Breast epithelium (tissue), 4 donors: ENCODE measurements at places on chromosomes 4 and X. TPM values are rescaled to one million over a fixed set of nuclear protein-coding genes. Genes with fewer than 3 reads are reported as not detected.

The GYG2 gene
- 23.1 TPM for total RNA-seq

The FAM149A gene
- total RNA-seq = 8.0 TPM

The ARHGAP36 gene
- 10.0 TPM for total RNA-seq

The RTL3 gene
- total RNA-seq = 1.6 TPM

The CASP6 gene
- total RNA-seq = 18.6 TPM

DNA sequence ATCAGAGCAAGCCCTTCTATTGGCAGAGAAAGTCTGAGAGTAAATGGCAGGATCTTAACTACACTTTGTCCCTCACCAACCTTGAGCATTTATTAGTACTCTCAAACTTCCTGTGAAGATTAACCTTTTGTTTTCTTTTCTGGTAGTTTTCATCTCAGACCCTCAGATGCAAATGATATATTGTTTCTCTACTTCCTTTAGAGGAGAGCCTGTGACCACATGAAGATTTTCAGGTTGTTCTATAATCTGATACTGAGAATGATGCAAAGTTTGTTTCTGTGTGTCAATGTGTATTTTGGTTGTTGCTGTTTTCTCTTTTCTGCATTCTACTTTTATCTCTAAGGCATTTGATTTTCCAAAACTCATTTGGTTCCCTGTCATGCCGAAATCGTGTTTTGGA lies 165.8 kb upstream of the CYSLTR1 start:
- DNase-seq = no peak
- no peaks in the 10 kb centered on the region for H3K4me1 ChIP-seq
- no peaks in the 10 kb centered on the region for H3K36me3 ChIP-seq
- peaks cover 28% of the 10 kb centered on the region for H3K27me3 ChIP-seq

GRCh38 chr4:86720508-86721068 lies 126.5 kb downstream of the PTPN13 start:
- no peak overlapping the region for H3K4me3 ChIP-seq
- DNase-seq = no peak
- no peaks in the 10 kb centered on the region for H3K4me1 ChIP-seq
- no peak overlapping the region for H3K27ac ChIP-seq
- no peaks in the 10 kb centered on the region for H3K27me3 ChIP-seq
- H3K36me3 ChIP-seq = no peaks in the 10 kb centered on the region

DNA sequence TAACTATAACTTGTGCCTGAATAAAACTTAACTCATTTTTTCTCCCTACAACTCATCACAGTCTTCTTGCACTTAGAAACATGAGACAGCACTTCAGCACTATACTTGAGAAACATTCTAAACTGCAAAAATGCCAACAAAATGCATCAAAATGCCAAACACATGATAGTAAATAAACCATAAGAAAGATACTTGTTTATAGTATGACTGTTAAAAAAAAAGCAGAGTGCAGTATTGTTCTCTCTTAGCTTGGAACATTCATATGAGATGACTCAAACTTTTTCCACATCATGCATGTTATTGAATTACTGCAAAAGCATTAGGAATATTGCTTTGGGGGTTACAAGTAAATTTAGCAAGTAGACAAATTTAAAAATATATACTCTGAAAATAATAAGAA lies 135.7 kb upstream of the ANXA10 start:
- DNase-seq = no peak
- H3K27me3 ChIP-seq = no peaks in the 10 kb centered on the region
- H3K27ac ChIP-seq = no peak overlapping the region
- no peak overlapping the region for H3K4me3 ChIP-seq

DNA sequence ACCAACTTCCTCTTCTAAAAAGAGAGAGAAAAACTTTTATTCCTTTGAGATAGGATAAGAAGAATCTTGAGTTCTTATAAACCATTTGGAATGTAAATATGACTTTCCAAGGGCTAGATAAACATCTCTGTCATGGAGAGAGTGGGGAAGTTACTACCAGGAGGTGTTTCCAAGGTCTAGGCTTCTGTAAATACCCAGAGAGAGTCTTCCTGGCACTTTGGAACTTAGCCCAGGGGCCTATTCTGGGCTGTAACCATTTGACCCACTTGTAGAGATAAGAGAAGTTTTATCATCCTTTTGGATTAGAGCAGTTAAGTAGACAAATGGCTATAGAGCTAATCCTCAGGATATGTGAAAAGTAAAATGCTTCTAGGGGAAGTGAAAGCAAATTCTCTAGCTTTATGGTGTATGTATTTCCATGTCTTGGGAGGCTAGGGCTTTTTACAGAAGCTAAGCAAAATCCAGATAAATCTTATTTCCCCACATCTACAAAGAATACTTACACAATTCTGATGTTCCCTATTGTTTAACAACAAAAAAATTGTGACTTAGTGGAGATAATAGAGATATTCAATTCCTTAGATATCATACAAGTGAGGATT lies 51.1 kb downstream of the MCUB start:
- H3K27me3 ChIP-seq = no peaks in the 10 kb centered on the region
- DNase-seq = no peak
- no peak overlapping the region for H3K27ac ChIP-seq
- H3K36me3 ChIP-seq = no peaks in the 10 kb centered on the region
- H3K4me1 ChIP-seq = no peaks in the 10 kb centered on the region

GRCh38 chrX:119503484-119503861 lies 35.2 kb downstream of the SLC25A5 start:
- no peaks in the 10 kb centered on the region for H3K36me3 ChIP-seq
- DNase-seq = peak; percentile 50
- H3K27me3 ChIP-seq = no peaks in the 10 kb centered on the region
- H3K4me3 ChIP-seq = no peak overlapping the region

DNA sequence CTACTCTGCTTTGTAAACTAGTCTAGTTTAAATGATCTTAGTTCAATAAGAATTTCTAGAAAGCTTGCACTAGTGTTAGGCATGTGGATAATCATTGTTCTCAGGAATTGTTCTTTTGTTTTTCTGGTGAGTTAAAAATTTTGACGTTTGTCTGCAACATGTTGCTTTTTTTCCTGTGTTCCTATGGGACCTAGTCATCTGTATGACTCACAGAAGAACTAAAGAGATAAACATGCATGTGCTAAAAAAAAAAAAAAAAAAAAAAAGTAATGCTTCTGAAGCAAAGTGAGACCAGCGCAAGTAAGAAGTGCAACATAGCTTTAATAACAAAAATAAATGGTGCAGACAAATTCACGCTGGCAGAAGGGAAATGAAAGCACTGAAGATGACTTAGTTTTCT lies 471.2 kb downstream of the IQCM start:
- H3K4me1 ChIP-seq = no peaks in the 10 kb centered on the region
- H3K4me3 ChIP-seq = no peak overlapping the region
- H3K36me3 ChIP-seq = no peaks in the 10 kb centered on the region
- no peaks in the 10 kb centered on the region for H3K27me3 ChIP-seq
- no peak overlapping the region for H3K27ac ChIP-seq

DNA sequence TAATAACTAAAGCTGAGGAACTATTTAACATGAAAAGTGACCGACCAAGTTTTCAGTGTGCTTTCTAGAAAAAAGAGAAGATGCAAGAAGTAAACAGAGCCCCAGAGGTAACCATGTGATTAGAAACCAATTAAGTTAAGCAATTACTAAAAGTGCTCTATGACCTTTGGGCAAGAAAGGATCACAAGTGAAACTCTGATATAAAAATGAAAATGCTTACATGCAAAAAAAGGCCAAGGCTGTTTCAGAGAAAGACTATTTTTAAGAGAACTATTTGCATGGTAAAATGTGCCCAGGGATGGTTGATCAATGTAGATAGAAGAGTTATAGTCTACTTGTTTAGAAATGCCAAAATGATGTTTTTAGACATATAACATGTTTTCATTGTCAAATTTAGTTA lies 22.0 kb downstream of the KLHL15 start:
- peaks cover 1% of the 10 kb centered on the region for H3K27me3 ChIP-seq
- no peaks in the 10 kb centered on the region for H3K4me1 ChIP-seq
- DNase-seq = no peak
- H3K36me3 ChIP-seq = no peaks in the 10 kb centered on the region
- H3K27ac ChIP-seq = no peak overlapping the region

DNA sequence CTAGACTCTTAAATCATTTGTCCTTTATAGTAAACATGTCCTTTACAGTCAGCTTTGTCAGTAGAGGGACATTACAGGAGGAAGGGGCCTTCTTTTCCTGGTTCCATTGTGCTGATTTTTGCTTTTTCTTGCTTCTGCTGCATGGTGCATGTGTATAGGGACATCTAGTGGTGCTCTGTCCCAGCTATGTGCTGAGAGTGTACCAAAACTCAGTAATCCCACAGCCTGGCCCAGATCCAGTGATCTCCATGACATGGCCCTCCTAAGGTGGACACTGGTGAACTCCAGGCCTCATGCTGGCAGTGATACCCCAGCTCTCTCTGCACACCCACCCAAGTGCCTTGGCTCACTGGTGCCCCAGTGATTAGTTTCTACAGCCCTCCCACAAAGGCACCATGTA lies 45.2 kb downstream of the MAGEB17 start:
- no peaks in the 10 kb centered on the region for H3K27me3 ChIP-seq
- no peak overlapping the region for H3K4me3 ChIP-seq
- H3K27ac ChIP-seq = no peak overlapping the region
- H3K4me1 ChIP-seq = no peaks in the 10 kb centered on the region
- no peaks in the 10 kb centered on the region for H3K36me3 ChIP-seq

DNA sequence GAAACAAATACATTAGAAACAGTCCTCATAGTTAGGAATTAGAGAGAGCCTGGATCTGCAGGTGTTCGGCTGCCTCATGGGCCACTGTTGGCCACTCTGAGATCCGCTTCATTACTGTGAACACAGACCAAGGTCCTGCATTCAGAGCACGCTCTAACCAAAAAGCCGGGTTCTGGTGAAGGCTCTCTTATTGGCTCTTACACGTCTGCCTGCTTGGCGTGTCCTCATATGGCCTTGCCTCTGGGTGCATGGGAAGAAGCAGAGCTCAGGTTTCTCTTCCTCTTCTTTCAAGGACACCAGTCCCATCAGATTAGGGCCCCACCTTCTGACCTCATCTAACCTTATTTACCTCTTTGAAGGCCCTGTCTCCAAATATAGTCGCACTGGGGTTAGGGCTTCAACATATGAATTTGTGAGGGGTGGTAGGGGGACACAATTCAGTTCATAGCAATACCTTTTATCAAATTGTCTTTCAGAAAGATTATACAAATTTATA lies 37.1 kb upstream of the ELF2 start:
- no peak overlapping the region for H3K27ac ChIP-seq
- no peaks in the 10 kb centered on the region for H3K27me3 ChIP-seq
- H3K36me3 ChIP-seq = no peaks in the 10 kb centered on the region
- no peaks in the 10 kb centered on the region for H3K4me1 ChIP-seq
- DNase-seq = no peak
- no peak overlapping the region for H3K4me3 ChIP-seq

GRCh38 chr4:148444296-148445070 lies 2.3 kb upstream of the NR3C2 start:
- peak overlapping the region; percentile 95 for H3K4me3 ChIP-seq
- H3K4me1 ChIP-seq = no peaks in the 10 kb centered on the region
- H3K27ac ChIP-seq = peak overlapping the region; percentile 77

DNA sequence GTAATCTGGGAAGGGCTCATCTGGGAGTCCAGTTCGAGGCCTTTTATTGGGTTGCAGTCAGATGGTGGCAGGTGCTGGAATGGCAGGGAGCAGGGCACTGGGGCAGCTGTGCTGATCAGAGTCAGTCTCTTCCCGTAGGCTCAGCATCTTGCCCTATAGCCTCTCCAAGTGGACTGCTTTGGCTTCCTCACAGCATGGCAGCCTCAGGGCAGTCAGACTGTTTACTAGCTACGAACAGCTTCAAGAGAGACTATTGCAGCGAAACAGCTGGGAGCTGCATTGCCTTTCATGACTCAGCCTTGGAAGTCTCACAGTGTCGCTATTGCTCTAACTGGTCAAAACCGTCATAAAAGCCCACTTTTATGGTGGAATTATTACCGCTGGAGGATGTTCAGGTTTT lies 26.8 kb upstream of the DUSP21 start:
- no peaks in the 10 kb centered on the region for H3K36me3 ChIP-seq
- no peaks in the 10 kb centered on the region for H3K27me3 ChIP-seq
- no peak overlapping the region for H3K27ac ChIP-seq
- H3K4me1 ChIP-seq = no peaks in the 10 kb centered on the region

DNA sequence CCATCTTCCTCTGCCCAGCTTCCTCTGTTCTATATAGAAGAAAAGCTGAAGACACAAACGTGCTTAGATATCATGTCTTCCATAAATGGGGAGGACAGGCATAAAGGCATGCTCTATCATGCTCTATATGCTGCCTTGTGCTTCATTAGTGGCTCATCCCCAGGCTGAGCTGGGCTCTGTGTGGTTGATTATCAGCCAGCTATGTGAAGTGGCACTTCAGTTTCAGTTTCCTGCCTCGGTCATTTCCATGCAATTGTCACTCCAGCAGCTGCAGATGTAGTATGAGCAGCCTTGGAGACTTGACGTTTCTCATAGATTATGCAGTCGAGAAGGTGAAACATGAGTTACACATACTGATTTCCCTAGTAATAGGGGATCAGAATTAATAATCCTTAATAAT lies 106.2 kb downstream of the SYTL5 start:
- no peak overlapping the region for H3K4me3 ChIP-seq
- H3K4me1 ChIP-seq = no peaks in the 10 kb centered on the region
- no peak for DNase-seq
- no peak overlapping the region for H3K27ac ChIP-seq
